ENCODE measurements at places on chromosomes 11 and 22. TPM values are rescaled to one million over a fixed set of nuclear protein-coding genes. Genes with fewer than 3 reads are reported as not detected.

- DNase-seq: no peak
These were observed 26.7 kb downstream of the GRAP2 start for GRCh38 chr22:39927544-39927943.

DNA sequence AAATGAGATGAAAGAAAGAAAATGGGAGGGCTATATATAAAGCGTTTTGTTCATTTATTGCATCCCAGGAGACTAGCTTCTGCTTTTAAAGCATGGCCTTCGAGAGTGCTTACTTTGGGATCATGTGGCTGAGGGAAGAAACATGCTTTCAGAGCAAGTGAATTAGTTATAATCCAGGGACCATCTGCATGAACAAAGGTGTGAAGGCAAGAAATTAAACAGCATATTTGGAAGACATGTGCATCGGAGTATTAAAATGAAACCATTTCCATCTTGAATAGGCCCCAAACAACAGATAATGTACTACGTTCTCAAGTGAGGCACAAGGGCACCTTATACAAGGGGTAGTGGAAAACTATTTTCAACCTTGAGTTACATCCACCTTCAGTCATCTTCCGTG, 51.4 kb downstream of the ZBTB44 start:
- no peak for DNase-seq

DNA sequence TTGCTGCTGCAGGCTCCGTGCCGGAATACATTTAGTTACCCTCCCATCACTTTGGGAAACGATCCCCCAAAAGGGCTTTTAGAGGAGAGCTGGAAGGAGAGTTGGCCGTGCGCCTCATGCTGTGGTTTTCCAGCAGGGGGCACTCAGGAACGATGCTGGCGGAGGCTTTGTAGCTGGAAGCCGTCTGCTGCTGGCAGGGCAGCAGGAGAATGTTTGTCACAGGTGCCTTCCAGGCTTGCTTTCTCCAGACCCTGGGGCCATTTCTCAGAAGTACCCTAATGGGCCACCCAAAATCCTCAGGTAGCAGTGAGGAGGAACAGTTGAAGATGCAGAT, 30.0 kb upstream of the CABP7 start:
- no peak for DNase-seq

- no peak for DNase-seq
These were observed 619.0 kb downstream of the SOX6 start for GRCh38 chr11:15737320-15737719.

DNA sequence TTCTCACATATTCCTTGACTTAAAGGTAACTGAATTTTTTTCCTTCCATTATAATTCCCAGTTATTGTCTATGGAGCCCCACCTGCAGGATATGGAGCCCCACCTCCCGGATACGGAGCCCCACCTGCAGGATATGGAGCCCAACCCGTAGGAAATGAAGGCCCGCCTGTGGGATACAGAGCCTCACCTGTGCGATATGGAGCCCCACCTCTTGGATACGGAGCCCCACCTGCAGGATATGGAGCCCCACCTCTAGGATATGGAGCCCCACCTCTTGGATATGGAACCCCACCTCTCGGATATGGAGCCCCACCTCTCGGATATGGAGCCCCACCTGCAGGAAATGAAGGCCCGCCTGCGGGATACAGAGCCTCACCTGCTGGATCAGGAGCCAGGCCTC, 28.1 kb downstream of the WBP2NL start:
- DNase-seq: no peak

DNA sequence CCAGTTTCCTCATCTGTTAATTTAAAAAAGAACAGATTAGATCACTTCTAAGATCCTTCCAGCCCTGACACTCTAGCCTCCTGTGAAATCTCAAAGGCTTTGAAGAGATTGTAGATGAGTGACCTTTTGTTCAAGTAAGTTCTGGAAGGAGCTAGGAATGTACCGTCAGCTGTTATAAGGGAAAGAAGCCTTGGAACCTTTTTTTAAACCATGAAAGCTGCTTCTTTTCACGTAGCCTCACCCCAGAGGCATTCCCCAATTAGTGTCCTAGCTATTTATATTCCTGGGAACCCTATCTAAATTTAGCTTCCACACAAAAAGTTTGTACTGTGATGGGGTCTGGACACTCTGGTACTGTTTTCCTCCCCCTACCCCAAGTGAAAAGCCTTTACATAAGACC, 35.8 kb upstream of the SLN start:
- DNase-seq: no peak

DNA sequence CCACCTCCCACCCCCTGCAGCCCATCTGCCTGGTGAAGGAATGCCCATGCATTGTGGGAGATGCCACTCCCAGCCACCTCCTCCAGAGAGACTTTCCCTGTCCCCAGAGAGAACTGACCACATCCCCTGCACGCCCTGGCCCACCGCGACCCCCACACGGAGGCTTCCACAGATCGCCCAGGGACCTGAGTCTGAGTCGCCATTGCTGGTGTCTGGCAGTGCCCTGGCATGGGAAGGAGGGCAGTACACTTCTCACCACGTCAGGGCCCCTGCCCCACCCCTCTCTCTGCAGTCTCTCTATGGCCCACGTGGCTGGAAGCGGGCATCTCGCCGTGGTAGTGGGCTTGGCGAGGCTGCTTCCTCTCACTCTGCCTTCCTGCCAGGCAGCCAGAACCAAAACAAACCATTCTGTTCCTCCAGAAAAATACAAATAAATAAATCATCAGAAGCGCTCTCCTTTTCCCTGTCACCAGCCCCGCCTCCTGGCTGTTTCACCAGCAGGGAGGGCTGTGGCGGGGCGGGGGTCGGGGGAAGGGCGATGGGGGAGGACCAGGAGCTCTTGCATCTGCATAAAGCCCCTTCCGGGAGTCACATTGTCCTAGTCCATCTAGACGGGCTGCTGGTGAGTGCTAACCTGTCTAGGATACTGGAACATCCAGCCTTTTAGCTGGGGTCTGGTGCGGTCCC, 20.9 kb downstream of the SHISAL1 start:
- DNase-seq: no peak

DNA sequence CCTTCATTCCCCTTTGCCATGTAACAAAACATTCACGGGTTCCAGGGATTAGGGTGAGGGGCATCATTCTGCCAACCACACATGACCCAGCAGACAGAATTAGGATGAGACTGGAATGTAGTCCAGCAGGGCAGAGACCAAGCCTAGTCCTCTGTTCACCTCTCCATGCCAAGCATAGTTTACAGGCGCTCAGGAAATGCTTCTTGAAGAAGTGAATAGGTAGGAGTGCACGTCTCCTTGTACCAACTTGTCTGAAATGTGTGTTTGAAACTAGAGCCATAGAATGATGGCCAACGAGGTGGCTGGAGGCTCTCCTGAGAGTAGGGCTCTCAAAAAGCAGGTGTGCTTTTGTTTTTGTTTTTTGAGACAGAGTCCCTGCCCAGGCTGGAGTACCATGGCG, 8.2 kb downstream of the SPINDOC start:
- DNase-seq: no peak

DNA sequence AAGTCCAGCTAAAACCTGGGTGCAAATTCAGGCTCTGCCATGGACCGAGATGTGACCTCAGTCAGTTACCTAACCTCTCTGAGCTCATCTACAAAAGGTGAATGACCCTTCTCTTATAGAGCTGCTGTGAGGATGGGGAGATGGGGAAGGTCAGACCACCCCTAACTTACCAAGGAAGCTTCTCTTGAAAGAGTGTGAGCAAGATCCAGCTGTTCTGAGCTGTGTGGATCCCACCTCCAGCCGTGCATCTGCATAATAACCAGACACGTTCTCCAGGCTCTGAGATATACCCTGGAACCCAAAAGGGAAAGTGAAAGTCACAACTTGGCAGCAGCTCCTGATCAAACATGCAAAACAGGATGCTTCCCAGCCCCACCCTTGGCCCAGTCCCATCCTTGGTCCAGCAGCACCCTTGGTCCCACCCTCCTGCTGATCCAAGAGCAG, at the start of gene APOL3:
Gene APOL3 (minus strand): TSS at position 257 of the 444 bp plus-strand sequence. CDS start 11,700 bp downstream, outside the sequence.
- peak; percentile 65 for DNase-seq

DNA sequence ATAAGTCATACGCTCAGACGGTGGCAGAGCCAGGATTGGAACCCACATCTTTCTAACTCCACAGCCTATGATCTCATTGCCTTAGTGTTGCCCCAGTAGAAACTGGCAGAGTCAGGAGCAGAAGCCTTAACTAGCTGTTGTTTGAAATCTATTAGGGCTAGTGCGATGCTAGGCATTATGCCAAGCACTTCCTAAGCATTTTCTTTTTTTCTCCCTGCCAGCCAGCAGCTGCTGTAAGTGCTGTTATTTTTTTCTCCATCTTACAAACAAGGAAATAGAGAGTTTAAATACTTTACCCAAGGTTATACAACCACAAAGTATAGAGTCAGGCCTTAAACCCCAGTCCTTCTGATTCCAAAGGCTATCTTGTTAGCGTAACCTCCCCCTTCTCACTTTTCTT, 161.0 kb upstream of the SORL1-AS1 start:
- DNase-seq: peak; percentile 11

DNA sequence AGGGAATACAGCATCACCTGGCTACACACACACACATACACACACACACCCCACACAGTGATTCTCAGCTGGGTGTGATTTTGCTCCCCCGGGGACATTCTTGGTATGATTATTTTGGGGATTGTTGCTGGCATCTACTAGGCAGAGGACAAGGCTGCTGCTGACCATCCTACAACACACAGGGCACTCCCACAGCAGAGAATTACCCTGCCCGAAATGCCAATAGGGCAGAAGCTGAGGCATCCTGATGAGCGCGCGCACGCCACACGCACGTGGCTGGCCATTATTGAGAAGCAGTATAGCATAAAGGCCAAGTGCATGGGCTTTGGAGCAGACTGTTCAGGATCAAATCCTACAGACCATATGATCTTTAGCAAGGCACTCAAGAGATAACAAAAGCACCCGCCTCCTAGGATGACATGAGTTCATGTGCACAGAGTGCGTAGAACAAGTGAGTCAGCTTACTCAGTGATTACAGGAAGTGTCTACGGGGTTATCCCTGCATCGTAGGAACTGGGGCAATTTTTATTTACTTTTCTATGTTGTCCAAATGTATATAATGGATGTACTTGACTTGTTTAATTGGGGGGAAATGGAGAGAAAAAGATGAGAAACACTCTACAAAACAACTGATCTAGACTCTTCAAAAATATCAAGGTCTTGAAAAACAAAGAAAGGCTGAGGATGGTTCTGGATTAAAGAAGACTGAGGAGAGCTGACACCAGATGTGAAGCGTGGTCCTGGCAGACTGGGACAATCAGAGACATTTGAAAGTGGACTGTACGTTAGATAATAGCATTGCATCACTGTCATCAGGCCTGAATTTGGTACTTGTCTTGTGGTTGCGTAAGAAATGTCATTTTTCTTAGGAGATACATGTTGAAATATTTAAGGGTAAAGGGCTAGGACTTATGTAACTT, 7.2 kb upstream of the EHD1 start:
- DNase-seq: peak; percentile 92

GRCh38 chr11:106286881-106287504, 209.5 kb downstream of the AASDHPPT start:
- DNase-seq: peak; percentile 29

DNA sequence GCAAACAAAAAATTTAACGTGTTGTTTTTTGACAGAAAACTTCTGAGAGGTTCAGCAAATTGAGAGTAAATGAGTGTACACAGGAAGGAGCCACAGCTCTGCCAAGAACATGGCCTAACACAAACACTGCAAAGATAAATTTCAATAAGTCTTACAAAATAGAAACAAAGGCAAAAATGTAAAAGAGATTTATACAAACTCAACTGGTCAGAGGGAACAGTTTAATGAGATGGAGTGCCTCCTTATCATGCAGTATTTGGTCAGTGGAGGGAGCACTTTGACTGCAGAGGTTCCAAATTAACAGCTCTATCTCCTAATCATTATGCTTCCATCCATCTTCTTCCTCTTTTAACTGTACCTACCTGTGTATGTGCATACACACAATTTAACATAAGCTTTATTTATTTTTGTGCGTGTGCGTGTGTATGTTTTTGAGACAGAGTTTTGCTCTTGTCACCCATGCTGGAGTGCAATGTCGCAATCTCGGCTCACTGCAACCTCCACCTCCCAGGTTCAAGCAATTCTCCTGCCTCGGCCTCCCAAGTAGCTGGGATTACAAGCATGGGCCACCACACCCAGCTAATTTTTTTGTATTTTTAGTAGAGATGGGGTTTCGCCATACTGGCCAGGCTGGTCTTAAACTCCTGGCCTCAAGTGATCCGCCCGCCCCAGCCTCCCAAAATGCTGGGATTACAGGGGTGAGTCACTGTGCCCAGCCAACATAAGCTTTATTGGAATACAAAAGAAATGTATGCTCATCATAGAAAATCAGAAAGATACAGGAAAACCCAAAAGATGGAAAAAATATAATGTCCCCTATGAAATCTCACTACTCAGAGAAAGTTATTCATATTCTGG, 111.9 kb downstream of the MRTFA start:
- DNase-seq: no peak

GRCh38 chr22:38554281-38554680, 15.7 kb downstream of the DMC1 start:
- DNase-seq: no peak

GRCh38 chr22:17949642-17950473, 74.5 kb downstream of the MICAL3 start:
- no peak for DNase-seq

GRCh38 chr11:90330632-90331031, 107.8 kb upstream of the CHORDC1 start:
- DNase-seq: no peak

DNA sequence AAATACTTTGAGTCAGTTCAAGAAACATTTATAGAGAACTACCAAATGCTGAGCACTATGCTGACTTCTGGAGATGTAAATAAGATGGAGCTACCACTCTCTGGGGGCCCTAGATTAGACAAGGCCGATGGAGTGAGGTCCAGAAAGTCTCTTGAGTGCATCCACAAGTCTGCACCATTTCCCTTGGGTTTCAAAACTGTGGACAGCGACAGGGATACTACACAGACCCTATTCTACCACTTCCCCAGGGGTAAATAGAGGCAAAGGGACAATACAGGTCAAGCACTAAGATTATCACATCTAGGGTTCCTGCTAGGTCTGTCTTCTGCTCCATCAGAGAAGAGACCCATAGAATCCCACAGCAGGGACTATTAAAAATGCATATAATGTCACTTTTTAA, 183.2 kb downstream of the GRIA4 start:
- no peak for DNase-seq

DNA sequence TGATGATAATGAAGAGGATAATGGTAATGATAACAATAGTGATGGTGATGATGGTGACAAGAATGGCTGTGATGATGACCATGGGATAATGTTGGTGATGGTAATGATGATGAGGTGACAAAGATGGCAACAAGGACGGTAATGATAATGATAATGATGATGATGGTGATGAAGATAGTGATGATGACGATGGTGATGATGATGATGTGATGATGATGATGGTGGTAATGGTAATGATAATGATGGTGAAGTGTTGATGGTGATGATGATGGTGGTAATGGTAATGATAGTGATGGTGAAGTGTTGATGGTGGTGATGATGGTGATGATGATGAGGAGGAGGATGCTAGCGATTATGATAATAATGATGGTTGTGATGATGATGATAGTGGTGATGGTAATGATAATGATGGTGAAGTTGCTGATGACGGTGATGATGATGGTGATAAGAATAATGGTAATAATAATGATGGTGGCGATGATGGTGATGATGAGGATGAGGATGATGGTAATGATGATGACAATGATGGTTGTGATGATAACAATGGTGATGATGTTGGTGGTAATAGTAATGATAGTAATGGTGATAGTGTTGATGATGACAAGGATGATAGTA, 54.7 kb upstream of the OPCML start:
- DNase-seq: no peak

The TSGA10IP gene
- polyA plus RNA-seq: not detected

The XKR3 gene
- not detected for polyA plus RNA-seq

The CNTN5 gene
- polyA plus RNA-seq: 0.70 TPM

The B3GAT3 gene
- 40.0 TPM for polyA plus RNA-seq

The CREB3L1 gene
- polyA plus RNA-seq: 40.6 TPM

The CFAP300 gene
- 1.9 TPM for polyA plus RNA-seq

The MRGPRX3 gene
- polyA plus RNA-seq: not detected

The ZNF214 gene
- 7.7 TPM for polyA plus RNA-seq

The MMP8 gene
- 0.09 TPM for polyA plus RNA-seq

The CD6 gene
- 1.3 TPM for polyA plus RNA-seq
